ENCODE measurements at places on chromosomes 12 and 14.
A peak's percentile ranks its signal among the peaks of the same experiment; 100 is the strongest.

- no peak for DNase-seq
Measured at GRCh38 chr14:88821378-88821777, 3.1 kb upstream of the TTC8 start.

DNA sequence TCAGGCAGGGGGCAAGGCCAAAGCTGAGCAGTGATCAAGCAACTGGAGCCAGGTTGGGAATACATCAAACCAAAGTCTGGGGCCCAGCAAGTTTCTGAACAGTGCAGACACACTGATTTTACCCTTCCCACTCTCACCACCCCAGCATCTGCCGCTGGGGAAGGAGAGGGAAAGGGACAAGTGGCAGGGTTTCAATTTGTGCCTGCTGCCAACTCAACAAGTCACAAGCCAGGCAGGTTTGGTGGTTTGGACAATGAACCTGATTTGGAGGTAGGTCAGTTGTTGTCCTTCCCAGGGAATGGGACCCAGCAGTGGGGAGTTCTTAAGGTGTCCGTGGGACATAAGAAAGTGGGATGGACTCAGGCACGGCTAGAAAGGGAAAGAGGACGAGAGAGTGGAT, 151.9 kb upstream of the NOS1 start:
- no peak for DNase-seq

DNA sequence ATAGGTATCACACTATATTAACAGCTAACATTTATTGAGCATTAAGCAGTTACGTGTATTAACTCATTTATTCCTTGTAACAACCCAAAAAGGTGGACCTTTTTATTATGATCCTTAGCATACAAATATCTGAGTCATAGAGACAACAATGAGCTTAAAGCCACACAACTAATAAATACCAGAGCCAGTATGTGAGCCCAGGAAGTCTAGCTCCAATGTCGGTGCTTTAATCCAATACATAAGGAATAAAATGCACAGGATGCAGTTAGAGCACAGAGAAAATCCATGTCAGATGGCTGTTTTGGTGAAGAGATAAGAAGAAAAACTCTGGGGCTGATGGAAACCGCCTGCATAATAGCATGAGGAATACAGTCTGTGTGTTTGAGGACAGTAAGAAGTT, 888.6 kb downstream of the TMTC2 start:
- no peak for DNase-seq

DNA sequence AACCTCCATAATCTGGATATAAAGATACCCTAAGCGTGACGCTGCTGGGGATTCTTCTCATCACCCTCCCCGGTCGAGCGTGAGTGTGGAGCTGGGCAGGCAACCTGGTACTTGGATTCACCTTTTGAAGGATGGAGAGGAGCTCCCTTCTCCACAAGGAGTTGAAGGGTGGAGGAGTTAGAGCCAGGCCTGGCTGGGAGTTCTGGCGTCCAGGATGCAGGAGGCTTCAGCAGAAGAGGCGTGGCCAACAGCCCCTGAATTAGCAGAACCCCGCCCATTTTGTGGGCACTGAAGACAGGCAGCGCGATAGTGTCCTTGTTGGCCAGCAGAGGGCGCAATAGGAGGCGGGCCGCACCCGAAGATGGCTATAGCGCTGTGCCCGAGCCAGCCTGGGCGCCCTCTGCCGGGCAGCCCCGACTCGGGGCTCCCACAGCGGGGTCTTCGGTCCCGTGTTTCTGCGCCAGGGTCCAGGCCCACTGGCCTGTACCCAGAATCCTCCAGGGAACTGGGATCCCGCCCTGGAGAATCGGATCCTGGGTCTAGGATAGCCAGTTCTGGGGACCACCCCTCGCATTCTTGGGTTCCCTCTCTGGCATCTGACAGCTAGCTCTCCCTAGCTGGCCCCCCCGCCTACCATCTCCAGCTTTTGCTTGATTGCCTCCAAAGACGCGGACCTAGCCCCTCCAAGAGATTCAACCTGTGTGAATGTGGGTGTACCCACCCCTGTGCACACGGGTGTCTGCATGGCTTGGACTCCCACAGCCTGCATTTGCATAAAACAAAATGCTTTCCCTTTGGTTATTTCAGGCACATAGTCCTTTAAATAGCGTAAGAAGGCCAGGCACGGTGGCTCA, 26.0 kb upstream of the SMUG1 start:
- DNase-seq = peak; percentile 54

GRCh38 chr14:65079768-65080167, 22.5 kb downstream of the MAX start:
- DNase-seq = no peak

DNA sequence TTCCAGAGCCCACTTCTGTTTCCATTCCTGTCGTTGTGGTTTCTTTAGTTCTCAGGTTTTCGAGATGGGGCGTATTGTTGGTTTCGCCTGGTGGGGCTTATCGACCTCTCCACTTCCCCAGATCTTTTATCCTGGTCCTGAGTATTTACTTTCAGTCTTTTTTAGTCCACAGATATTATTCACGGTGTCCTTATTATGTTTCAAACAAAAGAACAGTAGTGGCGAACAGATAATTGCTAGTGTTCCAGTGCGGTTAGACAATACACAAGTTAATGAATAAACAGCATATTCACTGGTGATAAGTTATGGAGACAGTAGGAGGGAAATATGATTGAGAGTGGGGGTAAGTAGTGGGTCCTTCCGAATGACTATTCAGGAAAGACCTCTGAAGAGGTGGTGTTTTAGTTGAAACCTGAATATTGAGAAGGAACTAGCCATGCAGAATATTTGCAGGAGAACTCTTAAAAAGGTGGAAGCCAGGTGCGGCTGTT, 668 bp downstream of the TMEM260 start:
- no peak for DNase-seq

GRCh38 chr12:23084236-23084995, 459.4 kb downstream of the ETNK1 start:
- no peak for DNase-seq

DNA sequence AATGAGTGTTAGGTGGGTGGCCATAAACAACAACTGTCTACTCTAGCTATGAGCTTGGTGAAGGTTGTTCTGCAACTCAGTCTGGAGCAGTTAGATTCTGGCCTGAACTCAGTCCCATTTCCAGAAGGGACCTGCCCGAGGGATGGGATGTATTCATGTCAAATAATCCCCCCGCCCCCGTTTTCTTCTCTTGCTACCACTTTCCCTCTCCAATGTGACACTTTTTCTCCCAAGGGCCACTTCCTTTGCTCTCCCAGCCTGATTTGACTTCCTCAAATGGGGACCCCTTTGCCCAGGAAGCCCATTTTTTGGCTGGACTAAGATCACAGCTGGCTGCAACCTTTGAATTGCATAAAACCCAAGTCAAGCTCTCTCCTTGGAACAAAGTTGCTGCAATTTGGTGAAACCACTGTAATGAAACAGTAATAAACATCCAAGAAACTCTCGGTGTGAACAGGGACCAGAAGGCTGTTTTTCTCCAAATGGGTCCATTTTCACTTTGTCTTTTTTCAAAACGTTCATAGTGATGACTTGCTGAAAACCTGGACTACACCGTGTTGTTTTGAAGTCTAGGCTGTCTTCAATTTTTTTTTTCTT, 137.2 kb upstream of the GSC start:
- no peak for DNase-seq

GRCh38 chr12:52321418-52321817, 220 bp upstream of the KRT83 start:
- DNase-seq = no peak

GRCh38 chr12:103751171-103751570, 89.9 kb downstream of the NT5DC3 start:
- DNase-seq = no peak

- DNase-seq = no peak
Measured at GRCh38 chr14:71238835-71239234, 331.6 kb downstream of the PCNX1 start.

DNA sequence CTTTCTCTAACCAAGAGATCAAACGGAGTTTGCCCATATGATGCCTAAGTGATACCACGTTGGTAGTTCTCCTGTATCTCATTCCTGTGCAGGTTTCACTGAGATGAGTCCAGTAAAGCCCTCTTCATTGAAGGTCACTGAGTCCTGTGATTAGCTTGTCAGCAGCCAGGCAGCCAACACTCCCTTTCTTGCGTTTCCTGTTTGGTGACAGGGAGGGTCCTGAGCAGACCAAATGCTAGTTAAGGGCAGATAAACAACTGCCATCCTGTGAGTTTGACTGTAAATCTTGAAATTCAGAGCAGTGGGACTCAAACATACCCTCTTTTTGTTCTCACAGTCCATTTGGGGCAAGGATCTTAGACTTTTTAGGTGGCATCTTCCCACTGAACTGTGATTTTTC, 39.4 kb downstream of the ZNF641 start:
- DNase-seq = no peak

DNA sequence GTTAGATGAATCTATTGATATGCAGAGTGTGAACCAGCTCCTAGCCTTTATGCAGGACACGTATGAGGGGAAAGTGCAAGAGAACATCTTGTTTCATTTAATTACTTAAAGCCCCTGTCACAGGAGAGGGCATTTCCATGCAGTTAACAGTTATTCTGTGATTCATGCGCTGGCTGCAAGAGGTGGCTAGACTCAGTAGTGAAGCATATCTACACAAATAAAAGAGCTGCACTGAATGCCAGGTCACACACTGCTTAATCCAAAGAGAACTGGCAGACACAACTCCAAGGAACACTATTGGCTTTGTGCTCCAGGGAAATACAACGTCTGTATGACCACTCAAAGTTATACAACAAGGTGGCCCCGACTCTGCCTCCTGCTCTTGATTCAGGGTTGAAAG, 394.1 kb downstream of the C12orf75 start:
- no peak for DNase-seq

DNA sequence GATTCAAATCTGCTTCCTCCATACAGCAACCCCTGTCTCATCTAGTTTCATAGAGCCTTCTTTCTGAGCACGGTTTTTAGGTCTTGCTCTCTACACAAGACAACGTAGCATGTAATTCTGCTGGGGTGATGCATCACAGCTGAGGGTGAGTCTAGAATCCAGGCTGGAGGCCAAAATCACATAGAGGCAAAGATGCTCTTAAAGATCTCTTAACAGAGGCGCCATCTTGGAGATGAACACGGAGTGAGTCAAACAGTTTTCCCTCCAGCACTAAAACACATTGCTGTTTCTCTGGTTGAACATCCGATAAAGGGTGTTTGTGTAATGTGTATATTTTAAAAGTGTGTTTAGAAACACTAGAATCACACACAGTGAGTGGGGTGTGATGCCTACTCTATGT, 78.9 kb downstream of the NOS1 start:
- no peak for DNase-seq

GRCh38 chr12:82973592-82973991, 286.9 kb downstream of the TMTC2 start:
- no peak for DNase-seq

DNA sequence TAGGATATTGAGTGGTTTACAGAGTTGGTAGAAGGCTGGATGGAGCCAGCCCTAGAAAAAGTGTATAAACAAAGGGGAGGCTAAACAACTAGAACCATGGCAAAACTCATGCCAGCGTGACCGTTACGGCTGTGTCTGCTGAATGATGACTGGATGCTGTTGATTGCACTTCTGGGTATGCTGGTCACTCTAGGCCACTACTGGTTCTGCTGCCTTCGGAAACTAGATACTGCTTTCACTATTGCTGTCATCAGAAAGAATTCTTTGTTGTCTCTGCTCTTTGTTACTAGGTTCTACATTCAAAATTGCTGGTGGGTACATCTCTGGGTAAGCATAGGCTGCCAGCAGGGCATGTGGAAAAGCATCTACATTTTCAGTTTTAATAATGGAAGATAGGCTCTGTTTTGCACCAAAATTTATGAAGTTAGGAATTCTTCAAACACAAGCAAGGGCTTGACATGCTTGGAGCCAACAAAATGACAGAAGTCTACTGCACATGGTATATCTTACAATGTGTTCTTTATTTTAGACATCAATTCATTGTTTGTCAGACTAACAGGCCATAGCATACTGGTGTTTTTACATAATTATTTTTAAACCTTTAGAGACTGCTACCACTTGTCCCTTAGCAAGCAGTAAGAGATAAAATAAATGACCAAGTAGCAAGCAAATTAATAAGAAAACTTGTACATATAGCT, 15.4 kb downstream of the MON2 start:
- no peak for DNase-seq

- DNase-seq = no peak
Measured at GRCh38 chr12:104467346-104467837, 10.6 kb downstream of the CHST11 start.

GRCh38 chr12:5988088-5988487, 43.0 kb upstream of the ANO2 start:
- no peak for DNase-seq

DNA sequence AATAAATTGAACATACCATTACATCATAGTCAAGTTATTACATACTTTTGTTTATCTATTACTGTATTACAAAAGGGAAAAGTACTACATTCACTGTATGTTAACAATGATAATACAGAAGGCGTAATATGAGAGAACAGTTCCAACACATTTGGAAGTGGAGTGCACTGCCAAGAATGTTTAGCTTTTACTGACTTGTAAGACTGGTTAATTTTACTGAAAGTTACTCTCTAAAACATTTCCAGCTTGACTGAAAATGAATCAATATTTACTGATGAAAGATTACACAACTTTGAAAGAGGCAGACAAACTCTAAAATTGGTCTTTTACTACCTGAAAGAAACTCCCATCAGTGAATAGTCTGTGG, 728.5 kb downstream of the FSCB start:
- no peak for DNase-seq

DNA sequence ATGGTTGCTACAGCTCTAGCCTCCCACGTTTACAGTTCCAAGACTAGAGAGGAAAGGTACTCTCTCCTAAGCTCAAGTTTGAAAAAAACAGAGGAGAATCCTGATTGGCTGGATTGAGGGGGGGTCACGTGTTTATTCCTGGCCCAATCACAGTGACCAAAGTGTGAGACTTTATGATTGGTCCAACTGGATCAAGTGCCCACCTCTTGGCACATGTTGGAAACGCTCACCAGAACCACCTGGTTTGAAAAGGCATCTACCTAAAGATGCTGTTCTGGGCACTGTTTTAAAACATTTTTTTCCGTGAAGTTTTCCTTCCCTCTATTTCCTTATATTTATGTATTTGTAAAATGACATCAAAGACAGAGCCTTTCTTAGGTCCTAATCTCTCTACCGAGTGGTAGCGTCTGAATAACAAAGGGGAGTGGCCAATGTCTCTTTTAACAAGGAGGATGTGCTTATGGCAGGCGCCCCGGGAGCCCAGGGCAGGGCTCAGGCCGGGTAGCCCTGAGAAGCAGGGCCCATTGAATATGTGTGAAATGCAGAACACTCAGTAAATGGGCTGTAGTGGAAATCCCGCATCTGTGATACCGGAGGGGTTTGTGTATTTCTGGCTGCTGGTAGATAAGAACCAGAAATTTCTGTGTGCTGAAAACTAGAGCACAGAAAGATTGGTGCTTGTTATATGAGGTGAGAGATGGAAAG, 146.2 kb downstream of the ATP23 start:
- DNase-seq = no peak

Data from omental fat pad (tissue), 4 donors.